ENCODE measurements at places on chromosomes 5 and 9.

- H3K4me1 ChIP-seq = peaks cover 17% of the 10 kb centered on the region
- peak overlapping the region; percentile 95 for H3K27ac ChIP-seq
- no peaks in the 10 kb centered on the region for H3K27me3 ChIP-seq
- peak overlapping the region; percentile 81 for H3K4me3 ChIP-seq
- H3K36me3 ChIP-seq = peaks cover 38% of the 10 kb centered on the region
Measured at GRCh38 chr5:139438707-139439012, 665 bp downstream of the DNAJC18 start.

DNA sequence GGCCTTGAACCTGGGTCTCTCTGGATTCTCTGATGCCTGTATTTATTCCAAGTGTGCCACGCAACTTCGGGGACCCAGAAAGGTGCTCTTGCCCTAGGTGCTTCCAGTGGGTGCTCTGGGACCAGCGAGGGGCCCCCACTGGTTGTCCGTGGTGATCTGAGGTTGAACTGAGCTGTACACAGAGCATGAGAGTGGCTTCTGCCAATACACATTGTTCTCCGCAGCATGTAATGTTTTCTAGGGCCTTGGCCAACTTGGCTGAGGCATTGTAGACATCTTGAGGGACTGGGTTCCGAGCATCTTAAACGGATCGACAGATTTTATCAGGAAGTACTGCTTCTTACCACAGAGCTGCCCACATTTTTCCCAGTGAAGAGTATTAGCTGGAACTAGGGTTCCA lies 117.9 kb downstream of the MTX3 start:
- no peak for DNase-seq
- H3K4me1 ChIP-seq = peaks cover 42% of the 10 kb centered on the region
- H3K27ac ChIP-seq = peak overlapping the region; percentile 76
- H3K4me3 ChIP-seq = no peak overlapping the region
- H3K36me3 ChIP-seq = no peaks in the 10 kb centered on the region

GRCh38 chr5:36374266-36374862 lies 72.7 kb upstream of the RANBP3L start:
- H3K36me3 ChIP-seq = no peaks in the 10 kb centered on the region
- peaks cover 9% of the 10 kb centered on the region for H3K27me3 ChIP-seq
- no peak overlapping the region for H3K4me3 ChIP-seq
- no peak for DNase-seq
- no peaks in the 10 kb centered on the region for H3K4me1 ChIP-seq

GRCh38 chr5:78162253-78162862 lies 132.1 kb downstream of the AP3B1 start:
- H3K27me3 ChIP-seq = no peaks in the 10 kb centered on the region
- no peaks in the 10 kb centered on the region for H3K4me1 ChIP-seq
- H3K4me3 ChIP-seq = no peak overlapping the region
- no peak for DNase-seq

DNA sequence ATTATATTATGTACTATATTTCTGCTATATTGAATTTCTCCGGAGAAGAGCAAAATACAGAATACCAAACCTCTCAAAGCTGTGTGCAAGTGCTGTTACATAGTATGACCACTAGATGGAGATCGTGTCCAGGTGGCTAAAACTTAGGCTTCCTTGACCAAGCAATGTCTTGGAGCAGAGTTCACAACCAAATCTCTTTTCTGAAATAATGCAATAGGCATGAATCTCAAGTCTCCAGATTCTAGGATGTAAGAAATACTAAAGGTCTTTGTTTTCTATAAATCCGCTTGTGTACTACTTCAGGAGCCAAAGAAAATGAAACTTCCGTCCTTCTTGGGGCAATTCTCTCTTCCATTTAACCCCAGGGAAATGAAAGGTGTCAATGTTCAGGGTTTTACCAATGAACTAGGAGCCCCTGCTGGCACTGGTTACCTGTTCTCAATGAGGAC lies 181.5 kb upstream of the RAI14 start:
- no peak overlapping the region for H3K4me3 ChIP-seq
- no peak overlapping the region for H3K27ac ChIP-seq
- no peaks in the 10 kb centered on the region for H3K36me3 ChIP-seq
- H3K27me3 ChIP-seq = peaks cover 25% of the 10 kb centered on the region
- no peak for DNase-seq
- no peaks in the 10 kb centered on the region for H3K4me1 ChIP-seq

GRCh38 chr9:107954312-107954711 lies 464.7 kb upstream of the KLF4 start:
- no peak overlapping the region for H3K27ac ChIP-seq
- no peak for DNase-seq
- H3K4me1 ChIP-seq = no peaks in the 10 kb centered on the region
- H3K4me3 ChIP-seq = no peak overlapping the region
- H3K27me3 ChIP-seq = no peaks in the 10 kb centered on the region

DNA sequence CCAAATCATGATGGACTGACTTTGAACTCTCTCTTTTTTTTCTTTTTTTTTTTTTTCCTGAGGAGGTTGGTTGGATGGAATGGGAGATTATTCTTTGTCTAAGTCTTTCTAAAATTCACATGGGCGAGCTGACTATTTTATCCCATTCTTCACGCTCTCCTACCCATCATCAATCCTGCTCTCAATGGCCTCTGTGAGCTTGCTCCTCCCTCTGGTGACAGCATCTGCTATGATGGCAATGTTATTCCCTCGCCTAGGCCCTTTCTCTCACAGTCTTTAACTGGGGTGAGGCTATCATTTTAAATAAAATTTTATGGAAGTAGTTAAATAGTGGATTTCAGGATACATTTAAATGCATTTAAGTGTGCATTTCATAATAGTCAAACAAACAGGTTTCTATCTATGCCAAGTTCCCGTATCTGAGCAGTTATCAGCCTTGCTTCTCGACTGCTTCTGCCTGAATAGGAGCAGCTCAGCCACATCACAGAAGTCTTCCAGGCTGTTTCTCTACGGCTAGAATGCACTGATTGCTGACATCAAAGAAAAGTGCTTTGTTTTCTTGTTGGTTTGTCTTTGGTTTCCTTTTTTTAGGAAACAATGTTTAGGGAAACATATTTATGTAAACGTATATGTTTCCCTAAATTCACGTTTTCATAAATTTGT lies 2233.8 kb downstream of the MAT2B start:
- no peaks in the 10 kb centered on the region for H3K27me3 ChIP-seq
- no peak overlapping the region for H3K27ac ChIP-seq
- no peak for DNase-seq
- no peaks in the 10 kb centered on the region for H3K4me1 ChIP-seq
- no peaks in the 10 kb centered on the region for H3K36me3 ChIP-seq

DNA sequence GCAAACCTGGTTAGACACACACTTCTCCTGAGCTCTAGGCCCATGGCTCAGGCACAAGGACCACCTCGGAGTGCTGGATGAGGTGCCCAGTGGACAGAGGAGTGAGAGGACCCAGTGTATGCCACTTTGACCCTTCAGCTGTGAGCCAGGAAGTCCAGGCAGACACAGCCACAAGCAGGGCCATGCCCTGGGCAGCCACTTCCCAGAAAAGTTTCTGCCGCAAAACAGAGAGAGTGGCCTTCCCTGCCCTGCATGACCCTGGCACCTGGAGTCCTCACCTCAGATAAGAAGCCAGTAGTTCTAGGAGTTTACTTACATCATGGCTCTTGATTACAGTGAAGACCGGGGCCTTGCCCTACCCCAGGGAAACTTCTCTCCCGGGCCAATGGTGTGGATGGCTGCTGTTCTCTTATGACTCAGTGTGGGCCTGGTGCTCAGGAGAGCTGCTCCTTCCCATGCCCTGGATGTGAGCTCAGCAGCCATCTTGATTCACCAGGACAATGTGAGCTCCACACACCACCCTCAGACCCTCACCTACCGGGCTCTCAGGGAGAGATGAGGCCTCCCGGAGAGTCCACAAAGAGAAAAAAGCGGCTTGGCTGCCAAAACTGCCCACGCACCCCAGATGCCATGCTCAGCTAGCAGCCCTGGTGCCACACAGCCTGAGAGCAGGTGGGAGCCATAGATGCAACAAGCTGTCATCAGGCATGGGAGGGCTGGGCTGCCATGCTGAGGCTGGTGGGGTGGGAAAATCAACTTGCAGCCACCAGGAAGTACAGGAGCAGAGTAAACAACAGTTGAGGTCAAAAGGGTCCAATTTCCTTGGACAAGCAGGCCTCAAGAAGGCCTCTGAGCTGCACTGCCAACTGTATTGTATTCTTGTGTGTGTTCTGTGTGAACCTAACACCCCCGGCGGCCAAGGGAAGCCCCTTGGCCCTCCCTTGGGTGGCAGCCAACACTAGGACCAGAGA lies 11.7 kb upstream of the IRF1 start:
- H3K4me1 ChIP-seq = peaks cover 69% of the 10 kb centered on the region
- H3K27ac ChIP-seq = peak overlapping the region; percentile 99
- no peak overlapping the region for H3K4me3 ChIP-seq
- no peaks in the 10 kb centered on the region for H3K36me3 ChIP-seq

DNA sequence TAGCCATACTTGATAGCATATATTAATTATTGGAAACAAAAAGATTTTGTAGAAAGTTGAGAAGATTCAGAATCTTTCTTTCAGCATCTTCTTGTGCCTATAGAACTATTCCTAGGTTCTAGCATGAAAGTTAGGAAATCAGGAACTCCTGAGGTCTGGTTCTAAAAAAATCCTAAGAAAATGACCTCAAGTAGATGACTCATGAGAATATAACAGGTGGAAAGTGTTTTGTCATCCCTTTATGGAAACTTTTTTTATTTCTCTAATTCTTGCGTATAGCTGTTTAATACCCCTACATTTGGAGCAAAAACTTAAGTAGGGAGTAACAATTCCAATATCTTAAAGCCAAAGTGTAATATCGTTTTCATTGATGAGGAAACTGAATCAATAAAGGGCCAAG lies 574.1 kb downstream of the NR2F1-AS1 start:
- no peak for DNase-seq
- H3K4me1 ChIP-seq = no peaks in the 10 kb centered on the region
- no peak overlapping the region for H3K27ac ChIP-seq
- H3K36me3 ChIP-seq = no peaks in the 10 kb centered on the region
- no peak overlapping the region for H3K4me3 ChIP-seq

GRCh38 chr5:179821298-179822058 lies 773 bp downstream of the SQSTM1 start:
- peak overlapping the region; percentile 98 for H3K27ac ChIP-seq
- H3K4me3 ChIP-seq = peak overlapping the region; percentile 91

DNA sequence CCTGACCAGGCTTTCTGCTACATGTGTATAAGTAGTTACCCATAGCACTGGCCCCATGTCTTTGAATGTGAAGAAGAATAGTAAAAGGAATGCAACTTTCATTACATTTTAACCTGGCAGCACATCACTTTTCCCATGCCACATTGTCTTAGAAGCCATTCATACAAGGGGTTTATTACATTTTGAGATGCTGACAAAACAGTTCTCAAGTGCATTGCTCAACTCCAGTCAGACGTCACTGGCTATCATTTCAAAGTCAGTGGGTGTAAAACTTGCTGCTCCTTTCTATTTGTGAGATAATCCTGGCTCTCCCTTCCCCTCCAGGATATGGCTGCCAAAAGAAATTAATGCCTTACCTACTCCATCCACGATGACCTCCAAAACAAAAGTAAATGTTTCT lies 97.0 kb upstream of the VCAN start:
- peak overlapping the region; percentile 73 for H3K27ac ChIP-seq
- H3K4me3 ChIP-seq = no peak overlapping the region
- no peaks in the 10 kb centered on the region for H3K36me3 ChIP-seq
- no peaks in the 10 kb centered on the region for H3K27me3 ChIP-seq
- no peaks in the 10 kb centered on the region for H3K4me1 ChIP-seq
- no peak for DNase-seq

DNA sequence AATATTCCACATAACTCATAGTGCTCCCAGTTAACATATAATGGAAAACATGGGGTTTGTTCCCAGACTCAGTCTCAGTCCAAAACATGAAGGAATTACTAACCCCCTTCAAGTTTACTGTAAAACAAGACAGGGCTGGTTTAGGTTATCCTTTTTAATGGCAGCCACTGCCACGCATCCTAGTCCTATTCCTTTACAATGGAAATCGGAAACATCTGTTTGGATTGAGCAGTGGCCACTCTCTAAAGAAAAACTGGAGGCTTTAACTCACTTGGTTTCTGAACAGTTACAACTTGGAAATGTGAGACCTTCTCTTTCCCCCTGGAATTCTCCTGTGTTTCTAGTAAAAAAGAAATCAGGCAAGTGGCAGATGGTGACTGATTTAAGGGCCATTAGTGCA lies 609.9 kb upstream of the ACO1 start:
- H3K27me3 ChIP-seq = no peaks in the 10 kb centered on the region
- no peak overlapping the region for H3K27ac ChIP-seq
- H3K36me3 ChIP-seq = no peaks in the 10 kb centered on the region
- no peak for DNase-seq
- H3K4me1 ChIP-seq = no peaks in the 10 kb centered on the region
- H3K4me3 ChIP-seq = no peak overlapping the region

DNA sequence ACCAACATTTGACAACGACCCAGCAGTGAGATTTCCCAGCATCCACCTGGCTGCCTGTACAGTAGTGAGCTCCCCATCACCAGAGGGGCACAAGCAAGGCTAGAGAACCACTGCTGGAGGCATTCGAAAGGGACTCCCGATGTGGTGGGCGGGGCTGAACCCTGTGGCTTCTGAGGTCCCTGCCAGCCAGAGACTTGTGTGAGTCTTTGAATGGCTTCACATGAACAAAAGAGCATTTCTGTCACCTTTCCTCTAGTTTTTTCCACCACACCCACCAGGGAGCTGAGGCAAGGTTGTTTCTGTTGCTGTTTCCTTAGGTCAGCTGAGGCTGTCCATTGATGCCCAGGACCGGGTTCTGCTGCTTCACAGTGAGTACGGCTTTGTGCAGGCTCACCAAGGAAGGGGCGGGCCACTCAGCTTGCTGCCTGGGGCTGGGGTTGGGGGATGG lies 15.7 kb downstream of the RGS3 start:
- H3K4me3 ChIP-seq = no peak overlapping the region
- H3K27ac ChIP-seq = no peak overlapping the region
- H3K36me3 ChIP-seq = no peaks in the 10 kb centered on the region
- H3K4me1 ChIP-seq = peaks cover 57% of the 10 kb centered on the region

DNA sequence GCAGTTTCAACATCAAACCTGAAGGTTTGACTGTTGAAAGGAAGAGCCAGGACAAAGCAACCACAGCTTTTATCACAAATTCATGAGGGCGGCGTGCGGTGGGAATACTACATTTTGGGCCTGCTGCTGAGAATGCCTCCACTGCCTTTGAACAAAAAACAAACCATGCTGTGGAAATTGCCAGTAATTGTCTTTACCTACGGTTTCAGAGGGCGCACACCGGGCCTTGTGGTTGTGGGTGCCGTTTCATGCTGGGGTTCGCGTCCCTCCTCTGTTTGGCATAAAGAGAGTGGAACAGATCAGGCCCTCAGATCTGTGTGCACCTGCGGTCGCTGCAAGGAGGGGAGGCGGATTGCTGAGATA lies 27.6 kb upstream of the TCF7 start:
- no peaks in the 10 kb centered on the region for H3K27me3 ChIP-seq
- no peaks in the 10 kb centered on the region for H3K4me1 ChIP-seq
- H3K4me3 ChIP-seq = no peak overlapping the region
- no peaks in the 10 kb centered on the region for H3K36me3 ChIP-seq
- no peak overlapping the region for H3K27ac ChIP-seq

GRCh38 chr5:35229076-35230037 lies 930 bp downstream of the PRLR start:
- peak overlapping the region; percentile 64 for H3K4me3 ChIP-seq
- H3K27me3 ChIP-seq = peaks cover 89% of the 10 kb centered on the region
- no peaks in the 10 kb centered on the region for H3K36me3 ChIP-seq
- peaks cover 15% of the 10 kb centered on the region for H3K4me1 ChIP-seq
- DNase-seq = no peak
